ENCODE measurements at places on chromosomes 3 and 15.

GRCh38 chr3:15512166-15512565 is 9.3 kb downstream of the COLQ start:
- no peak for DNase-seq

DNA sequence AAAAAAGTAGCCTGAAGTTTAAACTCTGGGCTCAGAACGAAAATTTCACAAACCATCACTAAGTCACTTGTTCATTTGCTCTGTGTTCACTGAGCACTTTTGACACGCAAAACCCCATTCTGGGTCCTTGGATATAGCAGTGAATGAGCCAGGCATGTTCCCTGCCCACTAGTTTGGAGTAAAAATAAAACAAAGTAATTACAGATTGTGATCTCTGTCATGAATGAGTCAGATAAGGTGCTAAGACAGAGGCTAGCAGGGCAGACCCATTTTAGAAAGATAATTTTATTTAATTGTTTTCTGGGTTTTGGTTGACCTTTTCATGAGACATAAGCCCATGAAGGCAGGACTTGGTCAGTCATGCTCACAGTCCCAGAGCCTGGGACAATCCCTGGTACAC is 84.1 kb upstream of the ARHGEF3 start:
- DNase-seq: no peak

DNA sequence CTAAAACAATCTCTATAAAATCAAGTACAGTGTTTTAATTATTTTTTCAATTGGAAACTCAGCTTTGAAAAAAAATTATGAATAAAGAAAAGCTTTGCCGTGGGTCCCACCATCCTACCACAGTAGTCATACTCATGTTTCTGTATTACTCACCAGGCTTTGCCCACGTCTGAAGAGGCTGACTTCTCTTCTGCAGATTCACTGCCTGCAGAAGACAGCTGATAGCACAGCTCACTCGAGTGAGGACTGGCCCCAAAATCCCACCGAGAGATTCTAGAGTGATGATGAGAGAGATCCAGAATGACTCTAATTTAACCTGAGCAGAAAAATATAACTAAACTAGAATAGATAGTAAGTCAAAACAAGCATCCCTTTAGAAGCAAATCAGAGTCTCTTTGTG is 11.9 kb downstream of the C2CD4B start:
- peak; percentile 24 for DNase-seq

- no peak for DNase-seq
These were observed 1016.6 kb downstream of the PLOD2 start for GRCh38 chr3:145144361-145144760.

DNA sequence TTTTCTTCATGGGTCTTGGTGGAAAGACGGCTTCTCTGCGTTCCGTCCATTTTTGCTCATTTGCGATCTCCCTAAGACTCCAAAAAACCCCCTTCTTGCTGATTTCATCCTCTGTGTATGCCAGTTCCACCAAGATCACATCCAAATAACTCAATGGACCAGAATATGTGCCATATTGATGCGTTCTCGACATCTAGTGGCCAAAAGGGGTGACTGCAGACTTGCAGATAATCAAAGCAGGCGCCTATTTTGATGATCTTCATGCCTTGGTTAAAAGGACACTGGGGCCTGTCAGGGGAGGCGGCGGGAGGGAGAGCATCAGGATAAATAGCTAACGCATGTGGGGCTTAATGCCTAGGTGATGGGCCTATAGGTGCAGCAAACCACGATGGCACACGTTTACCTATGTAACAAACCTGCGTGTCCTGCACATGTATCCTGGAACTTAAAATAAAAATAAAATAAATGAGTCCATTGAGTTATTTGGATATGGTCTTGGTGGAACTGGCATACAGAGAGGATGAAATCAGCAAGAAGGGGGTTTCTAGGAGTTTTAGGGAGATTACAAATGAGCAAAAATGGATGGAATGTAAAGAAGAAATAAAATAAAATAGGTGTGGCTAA is 104.2 kb upstream of the RAD18 start:
- peak; percentile 49 for DNase-seq

- peak; percentile 31 for DNase-seq
These were observed 341.4 kb upstream of the SGO1 start for GRCh38 chr3:20527368-20527767.
